Amygdala (tissue), 56 donors: ENCODE measurements at places on chromosomes 5 and 9.

GRCh38 chr9:79300068-79300467, 271.7 kb upstream of the TLE4 start:
- no peak for DNase-seq

GRCh38 chr9:106892632-106893031, 29.7 kb downstream of the ZNF462 start:
- DNase-seq = no peak

- DNase-seq = peak; percentile 43
Observed at GRCh38 chr9:136011703-136012496, 50.7 kb upstream of the UBAC1 start.

GRCh38 chr5:168749391-168750100, 170.4 kb upstream of the PANK3 start:
- no peak for DNase-seq

GRCh38 chr5:74017112-74017511, 391.1 kb downstream of the ARHGEF28 start:
- DNase-seq = no peak

- DNase-seq = no peak
Observed at GRCh38 chr5:115379622-115380344, 83.3 kb upstream of the CCDC112 start.

DNA sequence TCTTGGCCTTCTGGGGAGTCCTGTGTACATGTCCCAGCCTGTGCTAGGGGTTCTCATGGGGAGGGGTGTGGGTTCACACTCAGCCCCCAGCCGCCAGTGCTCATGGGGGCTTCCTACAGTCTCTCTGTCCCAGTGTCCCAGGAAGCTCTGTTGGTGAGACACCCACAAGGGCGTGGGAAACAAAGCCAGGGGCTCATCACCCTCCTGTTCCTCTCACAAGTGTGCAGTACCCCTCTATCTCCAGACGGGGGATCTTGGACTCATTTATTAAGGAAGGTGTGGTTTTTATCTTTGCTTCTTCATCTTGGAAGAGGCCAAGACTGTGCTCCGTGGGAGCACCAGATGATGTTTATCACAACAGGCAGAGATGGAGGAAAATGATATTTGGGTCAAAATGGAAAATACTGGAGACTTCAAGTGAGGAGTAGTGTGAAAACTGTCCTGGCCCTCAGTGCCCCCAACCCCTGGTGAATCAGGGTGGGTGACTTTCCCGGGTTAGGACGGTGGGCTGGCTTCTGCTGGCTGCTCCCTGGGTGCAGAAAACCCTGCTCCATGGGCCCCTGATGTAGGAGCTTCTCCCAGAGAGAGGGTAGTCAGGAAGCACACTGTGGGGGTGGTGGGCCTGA, 15.2 kb downstream of the TMEM171 start:
- DNase-seq = no peak

- no peak for DNase-seq
Observed at GRCh38 chr5:170590566-170590965, 86.7 kb downstream of the KCNIP1 start.

DNA sequence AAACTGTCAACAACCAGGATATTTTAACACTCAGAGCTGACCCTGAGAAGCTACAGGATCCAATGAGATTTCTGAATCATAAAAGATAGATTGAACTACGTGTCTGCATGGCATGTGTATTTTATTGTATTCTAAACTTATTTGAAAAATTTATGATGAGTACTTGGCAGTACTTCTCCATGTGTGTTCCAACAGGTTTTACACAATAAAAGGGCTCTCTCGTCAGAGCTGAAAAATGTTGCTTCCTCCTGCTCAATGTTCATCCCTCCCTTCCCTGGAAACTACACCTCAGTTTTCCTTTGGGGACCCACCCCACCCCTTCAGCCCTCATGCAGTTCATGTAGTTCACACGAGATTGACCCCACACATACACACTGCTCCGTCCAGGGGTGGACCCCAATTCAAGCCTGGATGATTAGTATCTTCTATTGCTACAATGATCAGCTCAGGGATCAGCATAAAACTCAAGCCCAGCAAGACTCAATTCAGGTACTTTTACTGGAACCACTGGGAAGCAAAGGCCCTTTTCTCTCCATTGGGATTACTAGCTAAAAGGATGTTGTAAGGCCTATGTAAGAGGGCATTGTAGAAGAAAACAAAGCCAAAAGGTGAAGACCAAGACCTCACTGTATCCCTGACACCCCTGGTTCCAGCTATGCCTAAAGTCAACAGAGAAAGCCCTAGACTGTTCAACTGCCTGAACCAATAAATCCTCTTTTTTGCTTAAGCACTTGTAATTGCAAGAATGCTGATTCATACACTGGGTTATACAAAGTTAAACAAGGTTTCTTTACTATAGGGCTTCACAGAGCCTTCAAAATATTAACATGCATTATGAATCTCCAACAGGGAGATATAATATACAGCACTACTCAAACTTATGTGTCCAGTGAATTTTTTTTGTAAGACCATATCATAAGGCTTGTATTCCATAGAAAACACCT, 112.6 kb downstream of the SAXO1 start:
- no peak for DNase-seq

DNA sequence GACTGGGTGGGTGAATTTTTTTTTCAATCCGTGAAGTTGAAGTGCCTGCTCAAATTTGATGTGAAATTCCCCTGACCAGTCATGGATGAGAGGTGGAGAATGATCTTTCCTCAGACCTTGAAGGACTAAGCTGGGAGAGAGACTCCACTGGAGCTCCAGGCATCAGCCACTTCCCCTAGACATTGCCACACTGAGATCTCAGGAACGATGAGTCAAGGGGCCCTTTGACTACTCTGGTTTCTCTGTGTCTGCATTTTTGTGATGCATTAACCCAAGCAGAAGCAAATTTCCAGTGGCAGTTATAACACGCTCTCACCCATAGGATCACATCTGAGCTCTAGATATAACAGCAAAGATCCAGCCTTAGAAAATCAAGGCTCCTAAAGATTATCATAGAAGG, 171.2 kb upstream of the KIF2A start:
- no peak for DNase-seq

- no peak for DNase-seq
Observed at GRCh38 chr5:81895307-81895706, 76.5 kb upstream of the ATG10 start.

- DNase-seq = no peak
Observed at GRCh38 chr9:96048104-96048955, 172.8 kb downstream of the ERCC6L2 start.

DNA sequence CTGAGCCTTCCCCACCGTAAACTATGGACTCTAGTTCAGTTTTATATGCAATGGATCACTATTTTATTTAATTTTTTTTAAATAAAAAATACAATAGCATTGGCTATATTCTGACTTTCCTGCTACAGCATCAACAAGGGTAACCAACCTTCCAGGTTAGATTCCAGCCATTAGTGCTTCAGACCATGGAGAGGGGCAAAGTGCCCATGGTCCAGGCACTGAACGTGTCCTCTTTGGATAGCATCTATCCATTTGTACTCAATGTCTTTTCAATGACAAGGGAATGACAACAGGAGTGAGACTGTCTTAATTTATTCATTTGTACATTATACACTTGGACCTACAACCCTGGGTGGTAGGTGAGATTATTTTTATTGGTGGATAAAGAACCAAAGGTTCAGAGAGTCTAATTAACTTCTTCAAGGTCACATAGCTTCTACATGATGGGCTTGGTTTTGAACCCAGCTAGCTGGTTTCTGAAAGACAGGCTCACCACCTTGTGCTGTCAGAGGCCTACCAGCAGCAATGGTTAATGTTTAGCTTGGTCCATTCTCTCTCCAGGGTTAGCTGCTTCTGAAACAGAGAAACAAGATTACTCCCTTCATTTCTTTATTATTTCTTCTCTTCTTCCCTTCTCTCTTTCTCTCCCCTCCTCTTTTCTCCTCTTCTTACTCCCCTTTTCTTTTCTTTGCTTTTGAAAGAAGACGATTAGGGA, 11.5 kb downstream of the TMEM171 start:
- DNase-seq = no peak

GRCh38 chr5:126182971-126183695, 240.1 kb upstream of the GRAMD2B start:
- peak; percentile 33 for DNase-seq

GRCh38 chr5:140575309-140575708, 10.7 kb downstream of the SLC35A4 start:
- DNase-seq = no peak

DNA sequence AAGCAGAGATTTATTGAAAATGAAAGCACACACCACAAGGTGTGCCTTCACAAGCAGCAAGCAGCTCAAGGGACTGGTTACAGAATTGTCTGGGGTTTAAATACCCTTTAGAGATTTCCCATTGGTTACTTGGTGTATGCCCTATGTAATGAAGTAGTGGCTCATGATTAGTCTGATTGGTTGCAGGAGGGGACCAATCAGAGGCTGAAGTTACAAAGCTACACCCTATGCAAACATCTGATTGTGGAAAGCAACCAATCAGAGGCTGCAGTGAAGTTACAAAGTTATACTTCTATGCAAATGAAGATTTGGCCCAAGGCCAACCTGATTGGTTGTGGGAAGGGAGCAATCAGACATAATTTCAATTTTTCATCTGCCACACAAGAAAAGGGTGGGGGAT, 119.9 kb downstream of the C9orf152 start:
- DNase-seq = no peak

DNA sequence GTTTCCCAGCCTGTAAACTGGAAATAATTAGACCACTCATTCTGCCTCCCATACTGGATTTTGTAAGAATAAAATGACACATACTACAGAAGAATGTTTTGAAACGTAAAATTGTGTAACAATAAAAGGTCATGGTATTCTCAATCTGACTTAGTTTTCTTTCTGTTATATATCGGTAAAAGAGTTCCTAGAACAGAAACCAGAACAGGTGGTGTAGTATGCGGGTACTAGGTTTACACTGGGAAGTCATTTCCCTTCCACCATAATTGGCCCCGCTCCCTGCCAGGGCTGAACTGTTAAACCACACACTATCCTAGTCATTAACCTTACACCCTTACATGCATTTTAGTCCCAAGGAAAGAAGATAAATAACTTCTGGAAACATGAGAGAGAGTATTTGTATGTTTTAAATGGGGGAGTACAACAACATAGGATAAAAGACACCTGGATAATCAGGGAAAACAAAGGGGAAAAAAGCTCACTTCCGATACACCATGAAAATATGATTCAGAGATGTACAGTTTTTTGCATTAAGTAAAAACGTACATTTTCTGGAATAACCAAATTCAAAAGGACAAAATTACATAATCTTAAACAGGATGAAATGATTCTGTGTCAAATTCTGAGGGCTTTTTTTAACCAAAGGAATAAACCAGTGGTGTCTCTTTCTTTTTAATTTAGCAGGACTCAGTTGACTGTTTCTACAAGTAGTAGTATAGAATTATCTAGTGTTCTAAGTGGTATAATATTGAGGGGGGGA, 199.7 kb downstream of the GLIS3 start:
- DNase-seq = no peak

DNA sequence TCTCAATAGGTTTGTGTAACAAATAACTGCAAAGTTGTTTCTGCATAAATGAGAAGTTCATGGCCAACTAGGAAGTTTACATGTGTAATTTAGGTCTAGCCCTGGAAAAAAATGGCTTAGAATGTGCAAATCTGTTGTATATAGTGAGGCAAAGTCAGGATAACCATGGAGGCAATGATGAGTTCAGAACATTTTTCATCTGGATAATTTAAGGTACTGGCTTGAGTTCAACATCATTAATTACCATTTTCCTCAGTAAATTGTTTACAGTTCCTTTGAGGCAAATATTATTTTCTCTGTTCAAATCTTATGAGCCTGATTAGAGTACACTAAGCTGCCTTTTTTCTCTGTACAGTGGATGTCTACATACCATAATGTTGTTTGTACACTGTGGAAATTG, 1259.0 kb upstream of the NUDT12 start:
- no peak for DNase-seq

DNA sequence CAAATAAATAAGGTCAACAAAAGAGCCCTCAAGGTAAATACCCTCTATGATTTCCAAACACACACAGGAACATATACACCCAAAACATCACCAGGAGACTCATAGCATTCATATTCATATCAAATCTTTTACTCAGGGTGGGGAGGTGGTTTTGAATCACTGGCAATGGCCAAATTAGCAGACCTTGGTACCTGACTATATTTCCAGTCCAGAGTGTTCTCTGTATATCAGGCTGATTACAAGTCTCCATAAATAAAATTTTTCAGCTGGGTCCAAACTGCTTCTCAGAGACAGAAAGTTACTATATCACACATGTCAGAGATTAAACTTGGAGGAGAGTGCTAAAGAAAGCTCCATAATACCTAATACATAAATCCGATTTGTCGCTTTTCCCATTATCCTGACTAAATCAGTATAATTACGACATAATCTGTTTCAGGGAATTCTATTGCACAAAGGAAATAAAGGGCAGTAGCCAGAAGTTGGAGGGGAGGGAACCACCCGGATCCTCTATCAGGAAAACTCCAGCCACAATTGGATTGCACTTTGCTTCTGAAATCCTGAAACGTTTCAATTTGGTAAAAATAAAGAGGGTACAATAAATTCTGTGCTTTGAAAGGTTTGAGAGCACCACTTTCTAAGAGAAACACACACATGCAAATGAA, 7.0 kb upstream of the GOLGA1 start:
- DNase-seq = no peak

- DNase-seq = no peak
Observed at GRCh38 chr9:131238402-131239021, 37.8 kb downstream of the FAM78A start.

DNA sequence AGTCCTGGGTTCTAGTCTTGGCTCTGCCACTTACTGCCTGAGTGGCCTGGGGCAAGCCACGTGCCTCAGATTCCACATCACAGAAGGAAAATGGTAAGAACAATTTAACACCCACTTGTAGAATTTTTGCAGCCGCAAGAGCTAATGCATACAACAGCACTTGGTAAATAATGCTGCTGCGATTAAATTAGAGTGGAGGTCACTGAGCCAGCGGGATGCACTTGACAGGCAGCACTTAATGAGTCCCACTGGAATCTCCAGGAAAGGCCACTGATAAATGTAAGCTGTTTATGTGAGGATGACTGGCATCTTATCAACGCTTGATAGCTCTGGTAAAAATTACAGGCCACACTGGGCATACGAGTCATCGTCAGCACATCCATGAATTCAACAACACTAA, 59.4 kb upstream of the UBTD2 start:
- DNase-seq = no peak

DNA sequence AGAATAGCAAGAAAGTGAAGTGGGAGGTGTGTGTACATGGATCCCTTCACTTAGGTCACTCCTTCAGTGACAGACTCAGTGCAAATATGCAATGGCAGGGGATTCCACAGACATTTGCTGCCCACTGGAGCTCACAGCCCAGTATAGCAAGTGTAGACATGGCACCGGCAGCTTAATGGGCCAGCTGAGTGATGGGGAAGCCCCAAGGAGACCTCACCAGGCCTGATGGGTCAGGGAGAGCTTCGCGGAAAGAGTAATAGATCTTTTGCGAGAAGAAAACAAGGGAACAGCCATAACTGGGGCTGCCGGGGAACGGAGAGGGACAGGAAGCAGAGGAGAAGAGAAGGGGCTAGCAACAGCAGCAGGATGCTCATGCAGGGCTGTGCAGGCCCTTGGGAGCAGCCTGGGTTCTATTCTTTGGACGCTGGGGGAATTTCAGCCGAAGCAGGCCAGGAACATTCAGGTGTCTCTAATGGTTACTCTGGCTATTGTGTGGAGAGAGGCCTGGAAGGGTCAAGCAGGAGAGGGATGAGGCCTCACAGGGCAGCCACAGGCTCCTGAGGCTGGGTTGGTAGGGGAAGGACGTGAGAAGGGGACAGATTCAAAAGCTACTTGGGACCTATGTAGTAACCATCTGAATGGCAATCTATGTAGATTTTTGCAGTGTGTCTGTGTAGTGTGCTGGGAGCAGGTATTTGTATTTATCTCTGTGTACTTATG, 27.0 kb downstream of the TCF7 start:
- no peak for DNase-seq

GRCh38 chr5:73380710-73381589, 67.6 kb downstream of the FOXD1 start:
- DNase-seq = no peak
